ENCODE measurements at places on chromosomes 2 and 18. TPM values are rescaled to one million over a fixed set of nuclear protein-coding genes. Genes with fewer than 3 reads are reported as not detected.

GRCh38 chr2:47309952-47310800 is 92.8 kb upstream of the MSH2 start:
- no peak for DNase-seq

TGOLN2 gene
- 124 TPM for polyA plus RNA-seq

GRCh38 chr2:142165790-142166189 is 35.0 kb upstream of the LRP1B start:
- DNase-seq, result no peak

DNA sequence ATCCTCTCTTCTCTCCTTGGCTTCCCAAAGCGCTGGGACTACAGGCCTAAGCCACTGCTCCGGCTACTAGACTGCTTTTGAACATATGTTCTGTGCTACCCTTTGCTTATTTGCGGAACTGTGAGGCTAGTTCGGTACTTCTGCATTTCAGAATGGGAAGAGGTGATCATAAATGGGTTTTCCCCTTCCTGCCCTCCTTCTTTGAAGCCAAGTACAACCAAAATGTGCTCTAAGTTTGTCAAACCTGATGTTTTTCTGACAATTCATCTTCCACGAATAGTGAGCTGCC is 1.7 kb upstream of the ESCO1 start:
- DNase-seq, result no peak

DNA sequence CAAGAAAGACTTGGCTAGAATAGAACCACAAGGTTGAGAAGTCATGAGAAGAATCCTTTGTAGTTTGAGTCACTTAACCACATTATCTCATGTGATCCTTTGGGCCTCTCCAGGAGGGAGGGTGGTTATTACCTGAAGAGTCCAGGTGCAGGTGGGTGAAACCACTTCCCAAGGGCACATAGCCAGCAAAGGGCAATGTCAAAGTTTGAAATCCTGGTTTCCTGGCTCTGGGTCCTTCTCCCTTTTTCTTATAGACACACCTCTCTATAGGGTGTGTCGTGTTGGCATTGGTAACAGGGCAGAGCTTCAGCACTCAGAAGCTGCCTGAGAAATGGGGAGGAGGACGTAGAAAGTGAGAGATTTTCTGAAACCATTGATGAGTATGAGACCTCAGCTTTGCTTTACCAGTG is 137.9 kb downstream of the MGAT5 start:
- no peak for DNase-seq

All from right renal cortex interstitium (tissue), 3 donors.